ENCODE measurements at places on chromosomes 1 and 21. TPM values are rescaled to one million over a fixed set of nuclear protein-coding genes. Genes with fewer than 3 reads are reported as not detected.

The VWA1 gene
- 136 TPM for total RNA-seq

DNA sequence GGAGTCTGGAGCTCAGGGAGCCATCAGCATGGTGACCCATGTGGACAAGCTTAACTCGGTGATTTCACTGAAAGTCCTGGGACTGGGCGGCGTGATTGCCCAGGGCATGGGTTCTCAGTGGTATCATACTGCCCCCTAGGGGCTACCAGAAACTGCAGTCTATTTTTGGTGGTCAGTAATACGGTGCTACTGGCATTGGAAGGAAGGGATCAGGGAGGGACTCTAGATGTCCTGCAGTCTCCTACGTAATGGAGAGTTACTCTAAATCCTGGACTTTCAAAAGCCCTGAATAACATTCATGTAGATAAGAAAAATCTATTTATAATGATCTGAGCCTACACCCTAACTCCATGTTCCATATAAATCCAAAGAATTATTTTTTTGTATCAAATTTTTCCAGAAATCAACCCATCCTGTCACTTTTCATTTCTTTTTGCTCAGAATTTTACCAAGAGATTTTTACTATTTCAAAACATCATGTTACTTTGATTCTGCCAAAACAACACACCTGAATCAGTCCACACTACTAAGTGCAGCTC is 37.3 kb downstream of the PABPC4 start:
- DNase-seq: peak; percentile 64

The TBX19 gene
- total RNA-seq: 0.59 TPM

GRCh38 chr1:9416506-9416905 is 122.8 kb upstream of the SLC25A33 start:
- DNase-seq: no peak

DNA sequence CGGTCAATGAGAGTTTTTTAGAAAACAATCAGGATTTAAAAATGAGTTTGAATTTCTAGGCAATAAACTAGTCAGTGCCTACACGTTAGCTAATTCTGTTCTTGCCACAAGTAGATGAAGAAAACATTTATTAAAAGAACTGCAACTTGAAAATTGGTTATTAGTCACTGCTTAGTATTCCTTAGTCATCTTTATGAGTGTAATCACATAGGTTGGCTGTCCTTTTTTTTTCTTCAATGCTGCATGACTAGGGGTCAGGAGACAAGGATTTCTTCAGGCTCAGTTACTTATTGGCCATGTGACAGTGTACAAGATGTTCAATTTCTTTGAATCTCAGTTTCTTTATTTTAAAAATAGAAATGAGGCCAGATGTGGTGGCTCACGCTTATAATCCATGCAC is 17.1 kb downstream of the SOAT1 start:
- no peak for DNase-seq

The SELENOF gene
- 93.7 TPM for total RNA-seq

GRCh38 chr1:30461640-30462039 is 261.7 kb downstream of the MATN1 start:
- peak; percentile 51 for DNase-seq

- no peak for DNase-seq
Measured at GRCh38 chr1:31699341-31699891, 4.4 kb downstream of the COL16A1 start.

DNA sequence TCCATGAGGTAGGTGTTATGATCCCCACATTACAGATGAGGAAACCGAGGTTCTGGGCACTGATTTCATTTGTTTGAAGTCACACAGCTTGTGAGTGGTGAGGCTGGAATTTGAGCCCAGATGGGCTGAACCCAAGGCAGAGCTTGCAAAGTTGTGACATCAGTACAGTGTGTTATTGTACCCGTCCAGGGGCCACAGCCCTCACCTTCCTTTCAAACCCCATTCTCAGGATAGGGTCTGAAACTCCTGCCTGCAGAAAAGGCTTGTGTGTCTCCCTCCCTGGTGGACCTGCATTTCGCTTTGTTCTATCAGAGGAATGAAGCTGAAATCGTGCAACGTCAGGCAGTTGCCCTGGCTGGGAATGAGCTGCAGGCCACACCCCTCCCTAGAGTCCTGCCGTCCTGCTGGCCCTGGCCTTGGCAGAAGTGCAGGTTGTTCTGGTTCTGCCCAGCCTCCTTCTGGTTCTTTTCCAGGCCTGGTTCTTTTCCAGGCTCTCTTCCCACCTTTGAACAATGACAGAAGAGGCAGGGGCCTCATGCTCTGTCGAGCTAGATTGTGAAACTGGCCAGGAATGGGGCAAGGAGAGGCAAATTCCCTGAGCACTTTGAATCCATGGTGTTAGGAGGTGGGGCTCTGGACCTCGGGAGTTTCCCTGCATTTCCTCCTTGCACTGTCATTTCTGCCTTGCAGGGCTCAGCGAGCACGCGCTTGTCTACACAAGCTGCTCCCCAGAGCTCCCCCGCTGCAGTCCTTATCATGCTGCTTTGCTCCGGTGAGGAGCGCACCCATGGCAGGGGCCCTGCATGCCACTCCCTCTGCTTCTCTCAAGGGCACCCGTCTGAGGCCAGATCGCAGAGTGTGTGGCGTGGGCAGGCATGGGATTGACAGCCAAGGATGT is 8.2 kb upstream of the MYOM3 start:
- DNase-seq: peak; percentile 89

The DNAJC6 gene
- total RNA-seq: 2.8 TPM

GRCh38 chr1:165481820-165482532 is 37.0 kb upstream of the RXRG start:
- DNase-seq: no peak

The PDZK1IP1 gene
- 46.4 TPM for total RNA-seq

- DNase-seq: no peak
Measured at GRCh38 chr21:24903994-24904635, 703.2 kb downstream of the MRPL39 start.

The DOP1B gene
- total RNA-seq: 5.1 TPM

- no peak for DNase-seq
Measured at GRCh38 chr1:1591452-1591851, 8.5 kb downstream of the FNDC10 start.

DNA sequence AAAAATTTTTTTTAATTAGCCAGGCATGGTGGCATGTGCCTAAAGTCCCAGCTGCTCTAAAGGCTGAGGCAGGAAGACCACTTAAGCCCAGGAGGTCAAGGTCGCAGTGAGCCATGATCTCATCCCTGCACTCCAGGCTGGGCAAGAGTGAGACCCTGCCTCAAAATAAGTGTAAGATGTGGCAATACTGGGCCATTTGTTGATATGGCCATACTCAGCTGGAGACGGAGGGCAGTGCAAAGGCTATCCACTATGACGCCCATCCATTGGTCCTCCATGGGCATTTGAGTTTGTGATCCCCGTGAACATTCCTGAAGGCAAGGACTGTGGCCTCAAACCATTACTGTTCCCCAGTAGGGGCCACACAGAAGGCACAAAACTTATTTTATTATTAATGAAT is 1.5 kb downstream of the CASP9 start:
- DNase-seq: no peak

Measured in pancreas (tissue), 10 donors.